ENCODE measurements at places on chromosomes 11 and 22. TPM values are rescaled to one million over a fixed set of nuclear protein-coding genes. Genes with fewer than 3 reads are reported as not detected.

The SLCO2B1 gene
- total RNA-seq, result 0.27 TPM

The RIMBP3B gene
- total RNA-seq, result not detected

The C11orf86 gene
- total RNA-seq, result not detected

The B4GALNT4 gene
- 0.86 TPM for total RNA-seq

The SHISAL1 gene
- under 0.01 TPM for total RNA-seq

The SERPING1 gene
- not detected for total RNA-seq

The NXPE4 gene
- not detected for total RNA-seq

The KCNQ1OT1 gene
- 2.8 TPM for total RNA-seq

The UCP3 gene
- 0.80 TPM for total RNA-seq

The CFAP300 gene
- total RNA-seq, result 0.14 TPM

The PEX26 gene
- 41.1 TPM for total RNA-seq

The PVALB gene
- not detected for total RNA-seq

The RBM4 gene
- total RNA-seq, result 93.0 TPM

The DDTL gene
- 2.1 TPM for total RNA-seq

The MYRF gene
- 1.4 TPM for total RNA-seq

The KDM4E gene
- total RNA-seq, result not detected

The VPREB3 gene
- not detected for total RNA-seq

The IFITM10 gene
- total RNA-seq, result not detected

The NTM gene
- total RNA-seq, result 0.66 TPM

The NAP1L4 gene
- total RNA-seq, result 169 TPM

The NOX4 gene
- total RNA-seq, result 24.9 TPM

The CRACR2B gene
- total RNA-seq, result 4.1 TPM

The PYGM gene
- 0.27 TPM for total RNA-seq

The SUSD2 gene
- 0.13 TPM for total RNA-seq

The CCDC87 gene
- 0.50 TPM for total RNA-seq

The OR10W1 gene
- total RNA-seq, result not detected

The PDGFB gene
- 69.5 TPM for total RNA-seq

The MED15 gene
- total RNA-seq, result 60.5 TPM

The RASD2 gene
- total RNA-seq, result not detected

The SCGB1D2 gene
- not detected for total RNA-seq
